Muscle of back (tissue), 13 donors: ENCODE measurements at places on chromosomes 16 and 17.
A peak's percentile ranks its signal among the peaks of the same experiment; 100 is the strongest.

- peak; percentile 36 for DNase-seq
These were observed 157.6 kb downstream of the RAB11FIP4 start for GRCh38 chr17:31549121-31549524.

DNA sequence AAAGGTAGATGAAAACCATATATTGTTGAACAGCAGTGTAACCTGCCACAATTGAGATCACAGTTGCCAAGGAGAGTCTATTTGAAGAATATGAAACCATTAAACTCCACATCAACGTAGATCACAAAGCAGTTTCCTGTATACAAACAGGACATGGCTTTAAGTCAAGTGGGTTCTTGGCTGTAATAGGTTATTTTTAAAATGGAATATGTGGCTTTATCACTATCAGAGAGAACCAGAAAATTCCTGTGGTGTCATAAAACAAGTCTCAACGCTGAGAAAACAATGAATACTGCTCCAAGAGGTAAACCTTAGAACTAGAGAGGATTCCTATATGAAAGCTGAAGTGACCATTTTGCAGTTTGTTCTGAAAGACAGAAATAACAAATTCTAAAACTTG, 999.7 kb downstream of the CDH11 start:
- DNase-seq, result no peak

- DNase-seq, result no peak
These were observed 702 bp downstream of the NUDT21 start for GRCh38 chr16:56450275-56450985.

DNA sequence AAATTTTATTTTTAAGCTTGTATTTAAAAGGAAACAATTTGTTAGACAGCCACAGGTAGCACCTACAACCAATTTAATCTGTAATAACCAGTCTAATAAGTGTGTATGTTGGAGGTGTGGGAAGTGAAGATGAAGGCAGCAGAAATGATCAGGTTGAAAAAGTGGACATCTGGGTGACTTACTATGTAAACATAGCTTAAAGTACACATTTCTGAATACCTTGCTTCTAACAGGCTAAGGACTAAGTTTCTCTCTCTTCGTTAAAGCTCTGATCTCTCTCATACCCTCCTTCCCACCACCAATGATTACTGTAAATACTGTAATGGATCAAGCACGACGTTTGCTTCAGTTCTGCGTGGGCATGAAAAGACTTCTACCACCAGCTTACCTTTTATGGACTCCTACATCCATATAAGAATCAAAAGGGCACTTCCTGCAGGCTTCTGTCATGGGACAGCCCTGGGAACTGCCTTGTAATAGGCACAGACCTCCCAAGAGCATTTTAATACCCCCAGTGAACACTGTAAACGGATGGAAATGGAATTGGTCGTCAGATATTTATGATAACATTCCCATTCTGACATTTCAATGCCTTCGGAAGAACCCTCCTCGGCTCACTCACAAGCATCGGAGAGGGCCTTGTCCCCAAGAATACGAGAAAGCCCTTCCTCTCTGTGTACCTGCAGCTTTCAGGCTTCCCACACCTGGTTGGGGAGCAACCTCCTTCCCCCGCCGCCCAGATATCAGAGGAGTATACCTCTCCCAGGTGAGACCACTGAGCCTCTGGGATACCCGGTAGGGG, 700 bp downstream of the CCDC43 start:
- DNase-seq, result no peak
